ENCODE measurements at places on chromosomes 16 and 17. TPM values are rescaled to one million over a fixed set of nuclear protein-coding genes. Genes with fewer than 3 reads are reported as not detected.
A peak's percentile ranks its signal among the peaks of the same experiment; 100 is the strongest.

The GP1BA gene
- not detected for total RNA-seq

The KRT25 gene
- not detected for total RNA-seq

The OR4D1 gene
- total RNA-seq: not detected

DNA sequence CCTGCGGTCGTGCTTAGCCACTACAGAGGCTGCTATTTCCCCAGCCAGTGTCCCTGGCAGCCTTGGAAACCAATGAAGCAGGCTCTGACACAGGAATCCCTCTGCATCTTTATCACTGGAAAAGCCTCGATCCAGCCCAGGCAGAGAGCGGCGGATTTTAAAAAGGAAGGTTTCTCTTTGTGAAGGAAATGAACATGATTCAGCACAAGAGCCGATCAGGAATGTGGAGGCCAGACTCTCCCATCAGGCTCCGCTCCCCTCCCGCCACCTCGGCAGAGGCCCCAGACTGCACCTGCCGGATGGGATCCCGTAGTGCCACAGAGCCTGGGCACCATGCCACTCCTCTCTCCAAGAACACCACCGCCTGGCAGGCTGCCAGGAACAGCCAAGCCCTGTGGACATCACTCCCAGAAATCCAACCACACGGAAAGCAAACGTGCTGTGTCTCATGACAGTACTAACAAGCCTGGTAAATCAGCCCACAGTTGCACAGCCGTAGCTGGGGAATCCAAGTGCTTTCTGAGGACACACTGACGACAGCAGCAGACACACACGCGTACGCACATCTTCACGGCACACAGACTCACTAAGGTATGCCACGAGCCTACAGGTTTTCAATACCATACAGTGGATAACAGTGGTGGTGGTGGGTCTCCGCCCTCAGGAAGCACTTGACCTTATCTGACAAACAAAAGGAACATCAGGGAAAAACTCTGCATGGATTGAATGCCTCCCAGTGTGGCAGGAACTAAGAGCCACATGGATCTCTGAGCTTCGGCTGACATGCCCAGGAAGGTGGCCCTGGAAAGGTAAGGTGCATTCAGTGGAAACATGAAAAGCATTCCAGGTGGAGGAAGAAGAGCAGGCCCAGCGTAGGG, 5.4 kb downstream of the LRRC75A start:
- DNase-seq: no peak

The ERAL1 gene
- 62.1 TPM for total RNA-seq

DNA sequence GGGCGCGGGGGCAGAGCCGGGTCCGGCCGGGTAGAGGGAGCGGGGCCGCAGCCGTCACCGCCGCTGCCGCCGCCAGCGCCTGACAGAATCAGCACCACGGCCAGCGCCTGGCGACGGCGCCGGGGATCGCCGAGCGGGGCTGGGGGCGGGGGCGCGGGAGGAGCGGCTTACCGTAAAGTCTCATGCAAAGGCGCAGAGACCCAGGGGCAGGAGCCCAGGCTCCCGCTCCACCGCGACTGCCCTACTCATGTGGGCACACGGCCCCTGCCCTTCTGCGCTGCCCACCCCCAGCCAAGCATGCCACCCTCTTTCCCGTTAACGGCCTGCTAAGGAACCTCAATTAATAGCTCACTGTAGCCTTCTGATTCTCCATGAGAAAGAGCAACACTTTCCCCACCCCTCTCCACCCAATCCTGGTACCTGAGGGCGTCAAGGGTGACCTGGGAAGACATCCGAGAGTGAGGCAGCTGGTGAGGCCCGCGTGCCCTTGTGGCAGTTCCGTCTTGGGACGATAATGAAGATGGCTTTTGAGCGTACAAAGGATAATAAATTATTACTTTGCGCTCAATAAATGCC, at the start of gene SEZ6:
TSS of gene SEZ6 (minus strand) at position 98 of the 576 bp plus-strand sequence. CDS start 164 bp downstream, outside the sequence.
- DNase-seq: peak; percentile 44

The KRT31 gene
- total RNA-seq: not detected

DNA sequence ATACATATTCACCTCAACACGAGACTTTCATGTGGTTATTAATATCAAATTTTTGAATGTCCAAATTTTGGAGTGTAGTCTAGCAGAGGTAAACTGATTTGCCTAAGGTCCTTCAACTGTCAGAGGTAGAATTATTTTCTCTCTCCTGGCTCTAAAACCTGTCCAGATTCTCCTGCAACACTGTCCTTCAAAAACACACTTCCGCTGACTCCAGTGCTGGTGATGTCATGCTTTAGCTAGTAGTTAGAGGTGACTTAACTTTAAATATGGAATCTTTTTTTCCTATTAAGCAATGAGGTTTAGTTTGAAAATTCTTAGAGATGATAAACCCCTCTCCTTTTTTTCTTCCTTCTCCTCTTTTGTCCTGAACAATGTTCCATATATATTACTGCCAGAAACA, 10.8 kb upstream of the CBLN1 start:
- no peak for DNase-seq
